T-helper 2 cell (primary cell): ENCODE measurements at places on chromosomes 13 and 19.

GRCh38 chr19:54916822-54917221, 10.9 kb downstream of the NCR1 start:
- DNase-seq: no peak

GRCh38 chr13:28659621-28659970, 666 bp downstream of the POMP start:
- peak; percentile 80 for DNase-seq

DNA sequence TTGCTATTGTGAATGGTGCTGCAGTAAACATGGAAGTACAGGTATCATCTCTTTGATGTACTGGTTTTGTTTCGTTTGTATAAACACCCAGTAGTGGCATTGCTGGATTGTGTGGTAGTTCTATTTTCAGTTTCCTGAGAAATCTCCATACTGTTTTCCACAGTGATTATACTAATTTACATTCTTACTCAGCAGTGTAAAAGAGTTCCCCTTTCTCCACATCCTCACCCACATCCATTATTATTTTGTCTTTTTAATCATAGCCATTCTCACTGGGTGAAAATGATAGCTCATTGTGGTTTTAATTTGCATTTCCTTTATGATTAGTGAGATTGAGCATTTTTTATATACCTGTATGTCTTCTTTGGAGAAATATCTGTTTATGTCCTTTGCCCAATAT, 62.3 kb upstream of the PARP4 start:
- DNase-seq: no peak

- DNase-seq: no peak
These were observed 139.4 kb upstream of the TSC22D1 start for GRCh38 chr13:44715287-44716230.

GRCh38 chr19:53917356-53917755, 8.3 kb downstream of the CACNG7 start:
- no peak for DNase-seq

- DNase-seq: no peak
These were observed 12.1 kb upstream of the ZNF254 start for GRCh38 chr19:24074720-24075454.

DNA sequence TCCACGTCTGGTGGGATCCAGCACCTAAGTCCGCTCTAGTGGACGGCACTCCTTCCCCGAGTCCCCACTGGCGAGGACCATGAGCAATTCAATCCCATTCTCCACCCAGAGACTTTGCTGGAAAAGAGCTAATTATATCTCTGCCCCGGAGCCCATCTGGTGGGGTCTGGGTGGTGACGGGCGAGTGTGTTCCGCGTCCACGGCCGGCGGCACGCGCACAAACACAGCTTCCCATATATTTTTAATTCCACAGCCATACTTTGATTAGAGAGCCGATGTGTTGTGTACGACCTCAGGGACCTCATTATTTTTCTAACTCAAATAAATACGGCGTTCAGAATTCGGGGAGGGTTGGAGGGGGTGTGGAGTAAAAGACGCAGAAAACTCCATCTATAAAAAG, 64.1 kb upstream of the ADGRE5 start:
- DNase-seq: no peak

- no peak for DNase-seq
These were observed 19.8 kb downstream of the TCF3 start for GRCh38 chr19:1632462-1633268.

- DNase-seq: no peak
These were observed 28.3 kb downstream of the SMAD9 start for GRCh38 chr13:36891752-36892151.

DNA sequence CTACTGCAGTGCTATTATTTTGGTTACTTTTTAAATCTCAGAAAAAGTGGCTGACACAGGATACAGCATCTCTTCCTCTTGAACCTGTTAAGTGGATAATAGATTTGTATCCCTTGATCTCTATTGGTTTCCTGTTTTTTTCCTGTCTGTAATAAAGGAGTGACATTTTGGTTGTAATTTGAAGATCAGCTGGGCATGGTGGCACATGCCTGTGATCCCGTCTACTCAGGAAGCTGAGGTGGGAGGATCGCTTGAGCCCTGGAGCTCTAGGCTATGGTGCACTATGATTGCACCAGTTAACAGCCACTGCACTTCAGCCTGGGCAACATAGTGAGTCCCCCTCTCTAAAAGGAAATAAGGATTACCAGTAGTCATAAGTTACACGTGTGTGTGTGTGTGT, 46.8 kb downstream of the METTL21C start:
- no peak for DNase-seq

GRCh38 chr13:85509512-85509911, 289.7 kb downstream of the SLITRK6 start:
- DNase-seq: no peak

DNA sequence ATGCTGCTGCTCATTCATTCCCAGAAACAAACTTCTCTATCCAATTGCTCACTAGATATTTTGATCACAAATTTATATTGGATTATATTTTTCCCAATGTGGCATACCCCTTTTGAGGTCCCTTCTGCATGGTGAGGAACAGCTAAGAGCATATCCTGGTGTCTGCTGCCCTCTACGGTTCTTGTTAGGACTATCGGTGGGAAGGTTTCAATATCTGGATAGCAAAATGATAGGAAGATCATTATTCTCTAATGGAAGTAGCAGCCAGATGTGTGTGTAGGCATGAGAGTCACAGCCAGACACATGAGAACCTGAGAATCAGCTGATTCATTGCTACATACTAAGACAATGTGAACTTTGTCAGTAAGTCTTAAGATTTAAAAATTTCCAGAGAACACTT, 1422.4 kb upstream of the MIR17HG start:
- DNase-seq: no peak

- no peak for DNase-seq
These were observed 703 bp upstream of the TPM4 start for GRCh38 chr19:16075430-16076153.

GRCh38 chr13:53941588-53942190, 913.1 kb downstream of the OLFM4 start:
- DNase-seq: no peak

DNA sequence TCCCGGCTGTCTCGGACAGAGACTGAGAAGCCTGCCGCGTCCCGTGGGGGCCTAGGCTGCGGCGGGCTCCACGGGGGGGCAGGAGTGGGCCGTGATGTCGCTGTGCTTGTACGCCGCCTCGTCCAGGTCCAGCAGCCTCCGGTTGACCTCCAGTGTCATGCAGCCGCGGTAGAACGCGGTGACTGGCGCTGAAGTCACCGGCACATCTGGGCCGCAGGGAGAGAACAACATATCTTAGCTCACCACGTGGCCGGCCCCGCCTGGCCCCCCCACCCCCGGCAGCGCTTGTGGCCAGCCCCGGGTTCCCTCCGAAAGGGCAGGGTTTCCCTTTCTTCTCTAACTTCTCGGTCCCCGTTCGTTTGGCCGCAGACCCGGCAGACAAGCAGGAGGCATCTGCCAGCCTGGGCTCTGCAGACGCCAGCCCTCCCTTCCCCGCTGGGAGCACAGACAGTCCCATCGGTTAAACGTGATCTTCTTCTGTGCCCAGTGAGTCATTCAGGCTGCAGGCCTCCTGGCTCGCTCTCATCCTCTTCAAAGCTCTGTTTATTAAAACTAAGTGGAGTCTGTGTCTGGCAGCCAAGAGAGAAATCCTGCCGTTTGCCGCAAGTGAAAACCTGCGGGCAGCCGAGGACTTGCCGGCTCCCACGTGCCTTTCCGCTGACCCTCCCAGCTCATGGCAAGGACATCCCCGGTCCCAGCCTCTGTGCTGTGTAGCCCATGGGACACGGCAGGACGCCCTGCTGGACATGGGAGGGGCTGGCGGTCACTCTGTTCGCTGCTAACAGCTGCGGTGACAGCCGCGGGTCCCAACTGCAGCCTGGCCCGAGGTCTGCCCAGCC, 42.8 kb downstream of the GAS6 start:
- no peak for DNase-seq

DNA sequence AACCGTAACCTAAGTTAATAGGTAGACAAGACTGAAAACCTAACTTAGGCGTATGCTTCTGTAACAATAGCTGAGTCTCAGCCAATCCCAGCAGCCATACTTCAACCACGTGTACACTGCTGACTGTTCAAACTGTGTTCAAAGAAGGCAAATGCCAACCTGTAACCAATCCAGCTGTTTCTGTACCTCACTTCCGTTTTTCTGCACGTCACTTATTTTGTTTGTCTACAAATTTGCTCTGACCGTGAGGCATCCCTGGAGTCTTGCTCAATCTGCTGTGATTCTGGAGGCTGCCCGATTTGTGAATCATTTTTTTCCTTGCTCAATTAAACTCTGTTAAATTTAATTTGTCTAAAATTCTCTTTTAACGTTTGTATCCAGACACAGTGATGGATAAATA, 59.2 kb downstream of the EDNRB start:
- DNase-seq: no peak

DNA sequence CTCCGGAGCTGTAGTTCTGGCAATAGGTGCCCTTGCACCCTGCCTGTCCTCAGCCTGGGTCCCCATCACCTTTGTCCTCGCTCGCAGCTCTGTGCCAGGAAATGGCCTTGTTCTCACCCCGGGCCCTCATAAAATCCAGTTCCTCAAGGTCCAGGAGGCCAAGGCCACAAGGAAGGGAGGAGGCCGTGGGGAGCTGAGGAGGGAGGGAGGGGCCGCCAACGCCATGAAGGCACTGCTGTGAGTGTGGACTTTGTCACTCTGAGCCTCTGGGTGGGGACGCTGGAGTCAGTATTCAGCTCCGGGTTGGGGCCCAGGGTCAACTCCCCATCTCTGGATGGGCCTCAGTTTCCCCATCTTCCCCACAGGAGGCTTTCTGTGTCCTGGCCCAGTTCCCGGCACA, 9.2 kb upstream of the GNA11 start:
- DNase-seq: no peak

GRCh38 chr13:50389726-50390125, 374.5 kb downstream of the KCNRG start:
- DNase-seq: no peak

DNA sequence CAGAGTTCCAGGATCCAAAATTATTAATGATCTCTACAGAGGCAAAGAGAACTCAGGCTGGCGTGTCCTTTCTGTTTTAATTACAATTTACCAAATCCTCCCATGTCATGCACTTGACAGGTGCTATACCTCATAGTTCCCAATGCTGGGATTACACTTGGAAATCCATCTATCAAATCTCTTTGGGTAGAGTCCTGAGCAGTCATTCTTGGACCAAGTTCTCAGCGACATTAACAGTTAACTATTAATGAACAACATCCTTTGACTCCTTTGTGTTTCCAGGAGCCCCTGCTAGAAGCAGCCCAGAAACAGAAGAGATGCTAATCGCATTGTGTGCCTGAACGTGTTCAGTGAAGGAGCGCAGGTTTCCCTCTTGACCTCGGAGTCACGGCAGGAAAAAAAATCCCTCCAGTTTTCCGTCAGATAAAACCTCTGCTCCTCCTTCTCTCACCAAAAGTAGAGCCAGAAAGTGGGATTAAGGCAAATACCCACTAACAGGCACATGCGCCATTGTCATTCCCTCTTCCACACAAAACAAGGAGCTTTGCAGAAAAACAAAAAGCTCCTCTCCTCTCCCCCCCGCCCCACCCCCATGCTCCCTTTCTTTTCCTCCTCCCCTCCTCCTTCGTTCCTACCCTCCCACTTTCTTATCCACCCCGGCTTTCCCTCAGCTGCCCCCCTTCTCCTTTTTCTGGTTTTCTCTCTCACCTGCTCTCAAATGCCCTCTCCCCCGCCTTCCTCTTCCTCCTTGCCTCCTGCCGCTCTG, 224.7 kb downstream of the ZIC5 start:
- no peak for DNase-seq

DNA sequence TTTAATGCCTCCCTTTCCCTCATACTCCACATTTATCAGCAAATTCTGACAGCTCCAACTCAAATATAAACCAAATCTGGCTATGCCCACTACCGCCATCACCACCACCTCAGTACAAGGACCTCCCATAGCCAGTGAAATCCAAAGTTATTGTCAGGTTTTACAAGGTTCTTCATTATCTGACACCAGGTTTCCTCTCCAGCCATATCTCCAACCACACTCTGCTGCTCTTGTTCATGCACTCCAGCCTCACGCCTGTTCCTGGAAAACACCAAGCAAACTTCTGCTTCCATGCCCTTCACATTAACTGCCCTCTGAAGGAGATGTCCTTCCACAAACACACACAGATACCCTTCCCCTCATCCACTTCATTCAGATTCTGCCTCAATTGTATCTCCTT, 102.2 kb upstream of the MIR17HG start:
- no peak for DNase-seq

- no peak for DNase-seq
These were observed 857.8 kb downstream of the GPC5 start for GRCh38 chr13:92256211-92256610.

- DNase-seq: peak; percentile 8
These were observed 628 bp upstream of the ZNF813 start for GRCh38 chr19:53466726-53467484.

- no peak for DNase-seq
These were observed 21.5 kb upstream of the OXGR1 start for GRCh38 chr13:97015661-97016350.

- no peak for DNase-seq
These were observed 550.8 kb upstream of the SLITRK1 start for GRCh38 chr13:84433024-84433423.

DNA sequence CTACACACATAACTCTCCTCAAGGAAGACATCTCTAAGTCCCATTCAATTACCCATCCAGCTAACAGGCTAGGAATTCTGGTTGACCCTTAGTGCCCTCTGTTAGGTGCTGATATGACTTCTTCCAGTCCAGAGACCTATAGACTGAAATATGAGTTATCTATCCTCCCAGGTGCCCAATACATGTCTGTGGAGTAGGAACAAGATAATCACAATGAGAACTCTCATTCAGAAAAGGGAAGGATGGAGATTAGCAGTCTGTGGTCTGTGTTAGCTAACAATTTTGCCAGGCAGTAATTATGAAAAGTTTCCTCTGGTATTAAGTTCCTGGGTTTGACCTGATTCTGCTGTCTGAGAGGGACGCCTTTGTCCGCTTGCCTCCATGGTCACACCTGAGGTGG, 44.2 kb upstream of the SLAIN1 start:
- DNase-seq: no peak

DNA sequence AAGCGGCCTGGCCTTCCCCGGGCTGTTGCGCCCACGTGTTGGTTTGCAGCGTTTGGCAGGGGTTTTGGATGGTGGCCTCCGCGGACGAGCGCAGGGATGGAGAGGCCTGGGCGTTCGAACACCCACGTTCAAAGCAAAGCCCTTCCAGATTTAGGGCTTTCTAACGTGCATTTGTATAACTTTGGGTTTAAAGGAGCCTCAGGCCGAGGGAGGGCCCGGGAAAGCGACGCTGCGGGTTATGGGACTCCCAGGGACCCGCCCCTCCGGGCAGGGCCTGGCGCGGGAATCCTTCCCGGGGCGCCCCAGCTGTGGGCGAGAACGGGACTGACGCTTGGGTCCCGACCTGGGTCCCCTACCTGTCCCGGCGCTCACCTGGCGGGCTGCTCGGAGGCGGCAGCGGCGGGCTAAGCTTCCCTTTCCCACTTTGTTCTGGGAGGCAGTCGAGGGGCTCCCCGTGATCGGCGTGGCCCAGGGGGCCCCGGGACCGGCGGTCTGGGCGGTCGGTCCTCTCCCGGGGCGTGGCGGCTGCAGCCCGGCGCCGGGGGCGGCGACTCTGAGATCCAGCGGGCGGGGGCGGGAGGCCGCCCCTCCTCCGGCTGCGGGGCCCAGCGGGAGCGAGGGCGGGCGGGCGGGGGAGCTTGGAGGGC, at the start of gene FBXO17:
TSS of gene FBXO17 (minus strand) at position 529 of the 647 bp plus-strand sequence. CDS start 25,423 bp downstream, outside the sequence.
- no peak for DNase-seq

- DNase-seq: peak; percentile 34
These were observed 40.5 kb downstream of the GATAD2A start for GRCh38 chr19:19445911-19446361.

GRCh38 chr19:48487948-48488347, 18.8 kb downstream of the CYTH2 start:
- no peak for DNase-seq

- no peak for DNase-seq
These were observed 11.9 kb upstream of the LIN7B start for GRCh38 chr19:49102303-49102702.

- peak; percentile 38 for DNase-seq
These were observed at the start of gene SPINT2 for GRCh38 chr19:38264486-38265212. Gene SPINT2, plus strand, starts transcription at chr19:38264573. Its CDS starts 320 bp downstream, at chr19:38264893.
